Right hindlimb (tissue), 1 donor: ENCODE measurements at places on chromosomes 12 and 14.

GRCh38 chr14:22024137-22024536 lies 350.5 kb upstream of the OR4E1 start:
- DNase-seq, result peak; percentile 40

DNA sequence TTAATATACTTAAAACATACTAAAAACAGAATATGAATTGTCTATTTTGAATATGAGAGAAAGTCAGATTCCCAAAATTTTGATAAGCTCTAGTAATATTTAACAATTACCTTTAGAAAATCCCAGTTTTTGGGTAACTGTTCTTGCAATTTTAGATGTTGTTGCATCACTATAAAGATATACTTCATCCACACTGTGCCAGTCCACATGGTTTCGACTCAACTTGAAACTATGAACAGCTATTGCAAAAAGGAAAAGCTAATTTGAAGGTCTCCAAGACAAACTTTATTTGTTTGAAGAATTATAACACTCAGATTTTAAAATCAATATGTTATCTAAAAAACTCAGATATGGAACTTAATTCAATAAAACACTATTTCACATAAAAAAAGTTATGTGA lies 59.9 kb downstream of the DDHD1 start:
- DNase-seq, result no peak

GRCh38 chr12:116313194-116313927 lies 35.9 kb upstream of the MED13L start:
- DNase-seq, result no peak

GRCh38 chr12:62044450-62045135 lies 215.6 kb upstream of the USP15 start:
- no peak for DNase-seq

DNA sequence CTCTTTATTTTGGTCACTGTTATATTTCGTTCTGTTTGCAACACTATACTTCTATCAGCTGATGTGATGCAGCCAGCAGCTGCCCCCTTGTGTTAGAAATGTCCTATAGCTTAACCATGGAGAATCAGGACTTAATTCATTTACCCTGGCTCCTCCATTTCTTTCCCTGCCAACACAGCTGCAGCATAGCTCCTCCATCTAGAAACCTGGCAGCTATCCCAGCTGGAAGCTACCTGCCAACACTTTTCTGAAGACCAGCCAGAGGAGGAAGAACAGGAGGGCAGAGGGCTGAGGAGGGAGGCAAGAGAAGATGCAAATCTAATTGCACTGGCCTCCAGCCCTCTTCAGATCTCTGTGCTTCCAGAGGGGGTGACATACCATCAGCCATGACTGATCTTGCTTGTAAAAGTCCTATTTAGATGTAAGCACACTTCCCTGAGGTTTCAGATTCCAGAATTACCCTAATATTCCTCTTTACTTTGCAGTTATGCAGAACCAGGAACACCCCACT lies 156.8 kb upstream of the TMEM260 start:
- peak; percentile 92 for DNase-seq

DNA sequence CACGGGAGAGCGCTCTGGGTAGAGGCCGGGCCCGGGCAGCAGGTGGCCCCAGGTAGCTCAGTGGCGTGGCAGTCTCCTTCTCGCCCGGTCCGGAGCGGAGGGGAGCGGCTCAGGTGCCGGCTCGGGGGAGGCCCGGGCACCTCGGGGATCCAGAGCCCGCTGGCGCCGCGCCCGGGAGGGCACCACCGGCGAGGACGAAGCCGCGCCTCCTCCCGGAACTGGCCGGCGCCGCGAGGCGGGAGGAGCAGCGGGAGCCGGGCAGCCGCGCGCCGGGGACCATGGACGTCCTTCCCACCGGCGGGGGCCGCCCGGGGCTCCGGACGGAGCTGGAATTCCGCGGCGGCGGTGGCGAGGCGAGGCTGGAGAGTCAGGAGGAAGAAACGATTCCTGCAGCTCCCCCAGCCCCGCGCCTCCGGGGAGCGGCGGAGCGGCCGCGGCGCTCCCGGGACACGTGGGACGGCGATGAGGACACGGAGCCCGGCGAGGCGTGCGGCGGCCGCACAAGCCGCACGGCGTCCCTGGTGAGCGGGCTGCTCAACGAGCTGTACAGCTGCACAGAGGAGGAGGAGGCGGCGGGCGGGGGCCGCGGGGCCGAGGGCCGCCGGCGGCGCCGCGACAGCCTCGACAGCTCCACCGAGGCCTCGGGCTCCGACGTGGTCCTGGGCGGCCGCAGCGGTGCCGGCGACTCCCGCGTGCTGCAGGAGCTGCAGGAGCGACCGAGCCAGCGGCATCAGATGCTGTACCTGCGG lies 21.5 kb upstream of the GNS start:
- DNase-seq, result peak; percentile 35

- no peak for DNase-seq
Observed at GRCh38 chr12:14278294-14278953, 87.1 kb upstream of the ATF7IP start.
